Stimulated activated CD4-positive, alpha-beta T cell treated with anti-CD3 and anti-CD28 coated beads, TNF-alpha, amount 100 ng/mL, for 1 hour (primary cell): ENCODE measurements at places on chromosomes 1 and 21.
A peak's percentile ranks its signal among the peaks of the same experiment; 100 is the strongest.

DNA sequence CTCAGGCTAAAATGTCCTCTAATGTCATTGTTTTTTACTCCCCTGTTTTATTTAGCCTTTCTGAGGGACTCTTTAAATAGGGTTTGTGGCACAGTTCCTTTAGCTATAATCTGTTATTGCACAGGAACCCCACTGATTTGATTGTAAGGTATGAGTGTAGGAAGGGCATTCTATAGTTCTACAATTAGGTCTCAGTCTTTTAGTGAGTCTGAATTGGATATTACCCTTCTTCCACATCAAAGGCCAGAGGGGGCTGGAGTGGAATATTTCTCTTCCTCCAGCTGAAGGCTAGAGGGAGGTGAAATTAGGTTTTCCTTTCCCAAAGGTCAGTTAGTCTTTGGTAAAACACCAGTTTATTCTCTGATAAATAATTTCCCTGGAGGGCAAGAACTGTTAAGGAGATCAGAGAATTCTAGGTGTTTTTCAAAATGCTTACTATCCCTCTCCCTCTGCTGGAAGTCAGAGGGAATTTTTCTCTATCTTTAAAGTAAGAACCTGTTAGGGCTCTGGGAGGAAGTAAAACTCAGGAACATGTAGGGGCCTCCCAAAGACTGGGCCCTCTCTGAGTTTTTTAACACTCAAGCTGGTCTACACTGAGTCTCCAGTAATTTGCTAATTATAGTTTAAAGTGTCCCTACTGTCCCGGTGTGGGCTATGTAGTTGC is 176.3 kb upstream of the ZNHIT6 start:
- DNase-seq, result no peak

DNA sequence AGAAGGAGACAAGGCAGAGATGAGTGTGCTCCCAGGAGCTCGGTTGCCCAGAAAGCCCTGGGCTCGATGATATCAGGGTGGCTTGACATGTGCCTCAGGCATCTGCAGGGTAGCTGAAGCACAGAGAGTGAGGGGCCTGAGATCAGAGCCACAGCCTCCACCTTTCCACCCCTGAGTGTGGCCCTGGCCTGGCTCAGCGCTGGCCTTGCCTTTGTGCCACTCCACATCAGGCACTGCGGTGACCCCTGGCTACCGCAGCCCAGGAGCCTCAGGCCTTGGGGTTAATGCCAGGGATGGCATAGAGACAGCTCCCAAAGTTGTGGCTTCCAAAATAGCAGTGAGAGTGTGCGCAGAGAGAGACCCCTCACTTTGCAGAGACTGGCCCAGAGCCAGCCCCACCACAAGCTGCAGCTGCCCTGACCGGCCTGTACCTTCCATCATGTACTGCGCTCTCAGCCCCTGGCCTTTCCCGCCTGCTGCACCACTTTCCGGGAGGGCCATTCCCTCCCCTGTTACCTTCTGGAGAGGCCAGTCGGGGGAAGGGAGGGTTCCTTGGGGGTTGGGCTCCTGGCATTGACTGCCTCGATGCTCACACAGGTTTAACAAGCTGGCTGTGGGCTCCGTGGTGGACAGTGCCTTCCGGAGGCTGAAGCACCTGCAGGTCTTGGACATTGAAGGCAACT is 19.5 kb downstream of the PODN start:
- no peak for DNase-seq

DNA sequence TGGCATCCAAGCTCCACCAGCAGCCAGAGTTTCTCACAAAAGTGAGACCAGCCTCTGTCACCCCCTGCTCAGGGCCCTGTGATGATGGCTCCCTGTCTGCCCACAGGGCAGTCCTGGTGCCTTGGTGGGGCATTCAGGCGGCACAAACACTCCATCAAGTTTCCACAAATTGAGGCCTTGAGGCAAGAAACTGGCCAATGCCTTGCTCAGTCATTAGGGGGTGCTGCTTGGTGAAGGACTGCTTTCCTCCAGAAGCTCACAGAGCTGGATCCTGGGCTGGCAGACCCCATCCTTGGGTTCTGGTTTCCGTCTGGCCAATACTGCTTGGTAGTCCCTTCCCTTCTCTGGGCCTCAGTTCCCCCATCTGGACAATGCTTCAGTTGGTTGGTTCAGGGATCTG is 12.5 kb upstream of the AHDC1 start:
- no peak for DNase-seq

- DNase-seq, result no peak
These were observed 30.1 kb upstream of the DPT start for GRCh38 chr1:168759077-168759476.

DNA sequence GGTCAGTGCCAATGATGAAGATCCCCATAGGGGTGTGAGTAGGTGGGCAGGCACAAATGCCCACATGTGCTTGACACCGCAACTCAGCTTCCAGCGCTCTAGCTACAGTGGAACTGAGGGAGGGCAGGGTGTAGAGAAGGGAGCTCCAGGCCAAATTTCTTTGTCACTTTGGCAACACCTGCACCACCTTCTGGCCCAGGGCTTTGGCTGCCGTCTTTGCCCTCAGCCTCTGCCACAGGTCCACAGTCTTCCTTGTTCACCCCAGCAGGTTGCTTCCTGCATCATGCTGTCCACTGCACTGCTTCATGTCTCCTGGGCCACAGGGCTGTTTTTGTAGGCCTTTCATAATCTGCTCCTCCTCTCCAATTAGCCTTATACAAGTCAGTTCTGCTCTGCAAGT is 20.4 kb upstream of the FMOD start:
- DNase-seq, result no peak

DNA sequence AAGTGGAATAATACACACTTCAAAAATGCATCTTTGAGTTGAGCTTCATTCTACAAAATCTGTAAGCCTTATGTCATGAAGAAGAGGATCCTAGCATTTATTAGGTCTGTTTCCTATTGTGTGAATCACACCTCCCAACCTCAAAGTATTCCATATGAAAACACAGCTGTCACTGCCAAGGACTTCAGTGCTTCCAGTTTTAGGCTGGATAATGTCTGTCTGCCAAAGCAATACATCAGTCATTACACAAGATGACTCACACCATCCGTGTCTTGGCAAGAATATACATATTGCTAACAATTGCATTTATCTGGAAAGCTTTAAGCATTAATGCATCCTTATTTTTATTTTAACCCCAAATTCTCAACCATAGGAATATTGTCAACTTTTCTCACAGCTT is 125.7 kb upstream of the TMPRSS15 start:
- DNase-seq, result no peak

GRCh38 chr1:65066766-65067490 is 81.1 kb upstream of the AK4 start:
- DNase-seq, result peak; percentile 50

GRCh38 chr1:1554926-1555915 is 14.8 kb upstream of the TMEM240 start:
- DNase-seq, result no peak

DNA sequence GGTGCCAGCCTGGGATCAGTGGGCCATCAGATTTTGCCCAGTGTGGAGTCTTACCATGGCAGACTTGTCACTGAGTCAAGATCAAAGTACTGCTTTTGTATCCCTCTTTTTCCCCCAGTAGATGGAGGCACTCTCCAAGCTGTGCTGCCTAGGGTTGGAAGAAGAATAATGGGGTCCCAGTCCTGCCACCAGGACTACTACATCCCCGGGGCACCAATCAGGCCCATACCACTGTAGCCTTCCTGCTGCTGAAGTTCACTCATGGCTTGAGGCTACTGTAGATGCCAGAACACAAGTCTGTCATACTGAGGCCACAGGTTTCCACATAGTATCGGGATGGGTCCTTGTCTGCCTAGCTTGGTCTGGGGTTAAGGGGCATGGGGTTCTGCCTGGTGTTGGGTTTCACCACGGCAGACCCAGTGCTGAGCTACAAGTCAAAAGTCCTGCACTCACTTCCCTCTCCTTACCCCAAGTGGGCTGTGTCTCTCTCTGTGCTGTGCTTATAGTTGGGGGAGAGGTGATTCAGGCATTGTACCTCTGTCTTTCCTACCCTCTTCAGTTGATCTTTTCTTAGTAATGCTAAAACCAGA is 53.4 kb downstream of the PKN2 start:
- no peak for DNase-seq

DNA sequence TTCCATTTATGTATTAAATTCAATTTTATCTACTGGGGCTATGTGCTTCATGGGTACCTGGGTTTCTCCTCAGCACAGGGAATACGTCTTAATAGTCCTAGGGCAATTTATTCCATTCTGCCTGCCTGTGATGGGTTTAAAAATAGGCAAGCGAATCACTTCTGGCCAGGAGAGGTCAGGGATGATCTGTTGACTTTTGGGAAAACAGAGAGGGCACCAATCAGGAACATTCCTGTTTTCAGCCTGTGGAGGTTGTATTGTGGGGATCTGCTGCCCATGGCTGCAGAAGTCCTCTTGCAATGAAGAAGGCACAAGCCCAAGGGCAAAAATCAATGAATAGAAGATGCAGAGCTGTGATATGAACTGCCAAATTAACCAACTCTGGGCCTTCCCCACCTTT is 303.1 kb downstream of the CTH start:
- DNase-seq, result no peak
